ENCODE measurements at places on chromosomes 16 and 17.

DNA sequence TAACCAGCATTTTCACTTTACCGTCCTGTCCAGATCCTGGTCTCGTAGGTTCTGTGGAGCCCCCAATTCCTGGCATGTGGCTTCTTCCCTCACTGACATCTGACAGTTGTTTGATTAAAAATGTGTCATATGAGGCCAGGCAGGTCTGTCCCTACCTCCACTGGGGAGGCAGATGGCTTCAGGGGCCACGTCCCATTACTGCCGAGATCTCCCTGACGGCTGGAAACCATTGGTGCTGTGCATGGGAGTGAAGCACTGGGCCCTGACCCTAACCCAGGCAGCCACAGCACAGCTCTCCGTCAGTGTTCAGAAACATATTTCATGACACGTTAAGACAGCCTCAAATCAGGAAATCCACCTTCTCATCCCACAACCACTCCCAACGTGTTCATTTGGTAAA, 77.5 kb downstream of the GNAO1 start:
- DNase-seq, result no peak

GRCh38 chr17:5282642-5283217, 646 bp downstream of the RABEP1 start:
- peak; percentile 35 for DNase-seq

- DNase-seq, result no peak
Measured at GRCh38 chr17:73561111-73561510, 83.1 kb downstream of the SDK2 start.

- DNase-seq, result no peak
Measured at GRCh38 chr17:36106493-36106835, 2.8 kb downstream of the CCL4 start.

- no peak for DNase-seq
Measured at GRCh38 chr17:9251273-9251672, 230.0 kb downstream of the NTN1 start.

DNA sequence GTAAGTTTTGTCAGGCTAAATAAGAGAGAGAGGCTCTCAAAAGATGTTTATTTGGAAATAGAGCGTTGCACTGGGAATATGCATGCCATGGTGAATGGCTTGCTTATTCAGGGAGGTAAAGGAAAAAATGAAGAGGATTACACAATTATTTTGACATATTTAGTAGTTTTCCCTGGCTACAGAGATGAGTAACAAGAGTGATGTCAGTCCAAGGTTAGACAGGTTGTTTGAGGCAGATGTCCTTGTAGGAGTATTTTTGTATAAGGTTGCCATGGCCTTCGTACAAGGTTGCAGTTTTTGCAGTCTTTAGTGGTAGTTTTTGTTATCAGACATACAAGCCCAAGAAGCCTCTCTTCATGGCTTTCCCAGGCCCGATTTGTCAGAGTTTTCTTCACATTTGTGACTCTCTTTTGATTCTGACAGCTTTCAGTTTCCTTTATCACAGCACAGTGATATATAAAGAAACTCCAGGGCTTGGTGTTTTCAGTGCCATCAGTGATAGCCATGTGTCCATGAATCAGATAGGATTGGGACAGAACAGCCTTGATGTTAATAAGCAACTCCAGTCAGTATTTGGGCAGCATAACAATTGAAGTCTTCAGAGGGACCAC, 18.7 kb upstream of the LGALS9 start:
- no peak for DNase-seq

DNA sequence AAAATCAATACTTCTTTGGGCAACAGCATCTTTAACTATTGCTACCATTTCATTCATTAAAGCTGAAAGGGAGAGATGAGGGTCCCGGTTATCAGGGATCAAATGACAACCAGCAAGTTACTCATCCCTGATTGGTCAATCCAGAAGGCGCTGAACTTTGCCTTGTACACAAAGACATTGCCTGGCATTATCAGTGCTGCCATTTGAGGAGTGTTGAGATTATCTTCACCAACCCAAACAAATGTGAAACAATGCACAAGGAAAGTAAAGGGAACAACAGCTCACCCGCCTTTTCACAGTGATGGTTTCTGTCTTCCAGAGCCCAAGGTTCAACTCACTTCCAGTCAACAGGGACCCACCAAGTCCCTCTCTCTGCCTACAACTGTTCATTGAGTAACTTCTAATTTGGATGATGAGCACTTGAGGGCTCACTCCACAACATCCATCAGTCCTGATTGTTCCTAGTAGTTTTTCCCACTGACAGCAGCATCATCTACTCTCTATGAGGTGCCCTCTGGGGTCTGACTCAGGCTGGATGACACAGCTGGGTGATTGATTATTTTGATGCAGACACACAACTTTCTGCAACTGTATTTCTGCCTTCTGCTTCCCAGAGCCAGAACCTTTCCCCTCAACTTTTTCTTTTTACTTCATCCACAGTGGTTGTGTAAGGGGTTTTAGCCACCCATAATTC, 32.0 kb downstream of the LYRM9 start:
- DNase-seq, result no peak

DNA sequence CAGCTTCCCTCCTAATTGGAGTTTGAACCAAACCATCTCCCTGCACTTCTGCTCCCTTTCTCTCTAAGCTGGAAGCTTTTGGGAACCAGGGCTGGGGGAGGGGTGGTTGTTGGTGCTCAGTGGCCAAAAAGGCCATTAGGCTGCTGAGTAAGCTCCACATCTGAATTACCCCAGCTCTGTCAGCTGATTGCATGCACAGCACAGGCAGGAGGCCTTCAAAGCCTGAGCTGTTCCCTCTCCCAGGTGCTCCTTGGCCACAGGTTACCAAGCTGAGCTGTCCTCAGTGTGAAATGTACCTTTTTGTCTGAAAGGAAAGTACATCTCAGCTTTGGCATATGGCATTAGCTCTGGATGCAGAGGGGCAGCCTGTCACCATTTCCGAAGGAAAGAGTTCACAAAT, 6.2 kb upstream of the TBKBP1 start:
- no peak for DNase-seq

GRCh38 chr16:89395150-89396142, 94.9 kb downstream of the ANKRD11 start:
- DNase-seq, result no peak

GRCh38 chr17:62995377-62995885, 29.4 kb downstream of the TANC2 start:
- DNase-seq, result no peak

DNA sequence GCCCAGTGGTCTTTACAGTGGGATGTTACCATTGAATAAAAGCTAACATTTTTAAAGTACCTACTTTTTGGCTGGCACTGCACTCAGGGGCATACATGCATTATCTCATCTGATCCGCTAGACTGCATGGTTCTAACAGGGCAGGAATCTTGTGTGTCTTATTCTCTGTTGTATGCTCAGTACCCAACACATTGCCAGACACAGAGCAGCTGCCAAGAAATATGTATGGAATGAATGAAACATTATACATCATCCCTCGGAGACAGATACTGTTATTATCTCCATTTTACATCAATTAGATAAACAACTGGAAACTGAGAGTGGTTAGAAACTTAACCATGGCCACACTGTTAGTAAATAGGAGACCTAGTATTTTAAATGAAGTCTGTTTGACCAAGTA, 74.1 kb upstream of the CDH11 start:
- DNase-seq, result no peak

- DNase-seq, result no peak
Measured at GRCh38 chr17:80673152-80673920, 128.7 kb downstream of the RPTOR start.

GRCh38 chr17:42568341-42569111, 1.6 kb downstream of the MLX start:
- no peak for DNase-seq

GRCh38 chr17:5877948-5878347, 192.2 kb upstream of the WSCD1 start:
- DNase-seq, result no peak

- no peak for DNase-seq
Measured at GRCh38 chr16:81987706-81988105, 23.6 kb downstream of the SDR42E1 start.

DNA sequence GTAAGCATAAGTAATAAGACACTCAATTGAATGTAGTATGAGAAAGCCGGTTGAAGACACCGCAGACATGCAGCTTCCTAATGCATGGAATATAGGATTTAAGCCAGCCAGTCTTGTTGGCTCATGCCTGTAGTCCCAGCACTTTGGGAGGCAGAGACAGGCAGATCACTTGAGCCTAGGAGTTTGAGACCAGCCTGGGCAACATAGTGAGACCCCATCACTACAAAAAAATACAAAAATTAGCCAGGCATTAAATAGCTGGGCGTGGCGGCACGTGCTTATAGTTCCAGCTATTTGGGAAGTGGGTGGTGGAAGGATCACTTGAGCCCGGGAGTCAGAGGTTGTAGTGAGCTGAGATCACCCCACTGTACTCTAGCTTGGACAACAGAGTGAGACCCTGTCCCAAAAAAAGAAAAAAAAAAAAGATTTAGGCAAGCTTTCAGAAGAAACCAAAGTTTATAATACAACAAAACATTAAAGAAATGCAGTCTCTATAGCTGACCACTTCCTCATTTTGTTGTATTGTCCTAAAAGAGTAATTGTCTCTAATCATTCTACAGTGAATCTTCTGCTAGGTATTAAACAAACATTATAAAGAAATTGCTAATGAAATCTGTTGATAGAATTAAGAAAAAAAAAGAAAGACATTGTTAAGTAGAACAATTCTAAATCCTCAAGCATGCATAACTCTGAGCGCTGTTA, 68.6 kb upstream of the KIFC3 start:
- no peak for DNase-seq

- peak; percentile 80 for DNase-seq
Measured at GRCh38 chr17:76623271-76624146, 20.0 kb downstream of the ST6GALNAC1 start.

- DNase-seq, result no peak
Measured at GRCh38 chr16:8063159-8063558, 527.2 kb downstream of the TMEM114 start.

- DNase-seq, result no peak
Measured at GRCh38 chr17:56675876-56676660, 82.6 kb downstream of the NOG start.

- DNase-seq, result no peak
Measured at GRCh38 chr16:177394-177822, 928 bp downstream of the HBA1 start.
